GM13976 (cell line): ENCODE measurements at places on chromosomes 1 and 21.

DNA sequence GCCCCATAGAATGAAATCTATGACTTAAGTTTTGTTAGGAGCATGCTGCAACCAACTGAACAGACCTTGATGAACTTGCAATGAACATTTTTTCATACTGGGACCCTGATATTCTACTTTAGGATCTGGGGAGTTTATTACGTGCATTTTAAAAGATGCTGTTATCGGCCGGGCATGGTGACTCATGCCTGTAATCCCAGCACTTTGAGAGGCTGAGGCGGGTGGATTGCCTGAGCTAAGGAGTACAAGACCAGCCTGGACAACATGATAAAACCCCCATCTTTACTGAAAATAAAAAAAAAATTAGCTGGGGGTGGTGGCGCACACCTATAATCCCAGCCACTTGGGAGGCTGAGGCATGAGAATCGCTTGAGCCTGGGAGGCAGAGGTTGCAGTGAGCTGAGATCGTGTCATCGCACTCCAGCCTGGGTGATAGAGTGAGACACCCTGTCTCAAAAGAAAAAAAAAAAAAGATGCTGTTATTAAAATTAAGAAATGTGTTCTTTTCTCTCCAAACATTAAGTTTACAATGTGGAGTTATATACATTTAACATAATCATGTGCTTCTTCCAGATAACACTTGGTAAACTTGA is 7.1 kb downstream of the MPZL1 start:
- no peak for DNase-seq

GRCh38 chr1:91007092-91007491 is 14.7 kb downstream of the ZNF644 start:
- DNase-seq, result no peak

DNA sequence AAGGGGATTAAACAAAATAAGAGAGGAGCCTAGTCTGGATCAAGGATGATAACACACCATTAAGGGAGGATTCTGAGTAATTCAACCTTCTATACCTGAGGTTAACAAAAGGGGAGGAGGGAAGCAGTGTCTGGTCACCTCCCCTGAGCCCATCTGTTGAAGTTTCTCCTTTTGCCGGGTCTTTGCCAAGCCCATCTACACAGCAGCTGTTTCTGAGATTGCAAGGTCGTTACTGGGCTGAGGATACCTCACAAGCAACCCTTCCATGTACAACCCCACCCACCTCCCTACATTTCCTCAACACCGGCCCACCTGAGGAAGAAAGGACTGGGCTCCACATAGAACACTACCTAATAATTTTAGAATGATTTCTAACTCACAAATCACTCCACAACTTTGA is 26.3 kb downstream of the LRRC52 start:
- DNase-seq, result no peak

DNA sequence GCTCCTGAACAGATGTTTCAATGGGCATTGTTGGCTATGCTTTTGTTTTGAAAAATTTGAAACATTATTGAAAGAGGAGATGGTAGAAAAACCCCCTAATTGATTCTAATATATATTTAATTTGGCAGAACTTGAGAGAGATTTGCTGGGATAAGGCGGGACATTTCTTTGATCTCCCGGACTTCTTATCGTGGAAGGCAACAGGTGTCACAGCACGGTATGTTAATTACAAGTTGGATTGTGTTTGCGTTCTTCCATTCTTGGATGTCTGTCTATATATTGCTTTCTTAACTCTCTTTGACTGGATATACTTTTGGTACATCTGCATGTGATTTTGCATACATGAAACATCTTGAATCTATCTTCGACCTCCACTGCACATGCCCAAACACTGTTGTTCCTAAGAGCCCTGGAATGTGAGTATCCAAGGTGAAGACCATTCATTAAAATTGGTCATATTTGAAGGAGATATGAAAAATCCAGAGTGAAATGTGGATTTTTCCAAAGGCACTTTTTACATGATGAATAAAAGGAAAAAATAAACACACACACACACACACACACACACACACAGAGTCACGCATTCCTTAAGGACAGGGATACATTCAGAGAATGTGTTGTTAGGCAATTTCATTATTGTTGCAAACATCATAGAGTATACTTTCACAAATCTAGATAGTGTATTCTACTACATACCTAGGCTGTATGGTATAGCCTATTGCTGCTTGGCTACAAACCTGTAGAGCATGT is 81.9 kb downstream of the FGGY start:
- DNase-seq, result no peak

- no peak for DNase-seq
These were observed 148.9 kb downstream of the CDC42BPA start for GRCh38 chr1:227169343-227169742.

DNA sequence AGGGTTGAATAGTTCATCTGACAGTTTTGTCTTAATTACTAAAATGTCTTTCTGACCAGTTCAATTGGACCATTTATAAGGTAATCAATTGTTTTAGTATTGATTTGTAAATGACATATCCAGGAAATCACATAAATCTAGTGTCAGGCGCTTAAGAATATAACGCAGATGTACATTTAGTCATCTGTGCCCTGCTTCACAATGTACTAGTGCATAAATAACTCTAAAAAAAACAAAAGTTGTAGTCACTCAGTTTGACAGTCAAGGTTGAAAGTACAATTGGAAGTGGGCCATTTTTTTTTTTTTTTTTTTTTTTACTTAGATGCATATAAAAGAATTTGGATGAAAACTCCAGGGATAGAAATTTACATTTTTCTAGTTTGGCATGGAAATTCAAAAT is 490.4 kb downstream of the PTPRC start:
- DNase-seq, result no peak

GRCh38 chr1:19407494-19408096 is 77.7 kb downstream of the CAPZB start:
- no peak for DNase-seq
